Breast epithelium (tissue), 4 donors: ENCODE measurements at places on chromosomes 5 and 9. TPM values are rescaled to one million over a fixed set of nuclear protein-coding genes. Genes with fewer than 3 reads are reported as not detected.

TERT gene
- under 0.01 TPM for total RNA-seq

SPINK4 gene
- total RNA-seq = not detected

NDFIP1 gene
- 117 TPM for total RNA-seq

SLC4A9 gene
- not detected for total RNA-seq

CDH9 gene
- total RNA-seq = not detected

ARL10 gene
- 5.6 TPM for total RNA-seq

EQTN gene
- not detected for total RNA-seq

ACOT12 gene
- not detected for total RNA-seq

SPATA24 gene
- 2.2 TPM for total RNA-seq

BNC2 gene
- 21.1 TPM for total RNA-seq

FCN2 gene
- 2.0 TPM for total RNA-seq

ADAMTS2 gene
- total RNA-seq = 11.3 TPM

RPL12 gene
- 2,790 TPM for total RNA-seq

GPX8 gene
- 14.4 TPM for total RNA-seq

SPEF2 gene
- total RNA-seq = 35.9 TPM

PPP3R2 gene
- not detected for total RNA-seq

PCDHA11 gene
- 0.48 TPM for total RNA-seq

TMEM252 gene
- not detected for total RNA-seq

PCDHB5 gene
- total RNA-seq = 9.8 TPM

PCDHA12 gene
- total RNA-seq = 6.9 TPM

ARHGEF28 gene
- 65.4 TPM for total RNA-seq

PAPPA gene
- total RNA-seq = 3.4 TPM

SLC36A2 gene
- not detected for total RNA-seq

ZSWIM6 gene
- total RNA-seq = 11.2 TPM

FAM221B gene
- total RNA-seq = not detected

FIBCD1 gene
- total RNA-seq = 0.44 TPM

ZNF367 gene
- 1.2 TPM for total RNA-seq

ZBED3 gene
- 5.9 TPM for total RNA-seq

PCDHB9 gene
- 4.1 TPM for total RNA-seq

PTPN3 gene
- total RNA-seq = 21.2 TPM

OR1Q1 gene
- not detected for total RNA-seq

PDE8B gene
- 57.1 TPM for total RNA-seq

SPINK1 gene
- total RNA-seq = 1.6 TPM

CDC20B gene
- total RNA-seq = not detected

OR2V2 gene
- not detected for total RNA-seq

CSNK1A1 gene
- 350 TPM for total RNA-seq

CETN3 gene
- 13.8 TPM for total RNA-seq

UGT3A2 gene
- not detected for total RNA-seq
